ENCODE measurements at places on chromosomes 3 and 15.

DNA sequence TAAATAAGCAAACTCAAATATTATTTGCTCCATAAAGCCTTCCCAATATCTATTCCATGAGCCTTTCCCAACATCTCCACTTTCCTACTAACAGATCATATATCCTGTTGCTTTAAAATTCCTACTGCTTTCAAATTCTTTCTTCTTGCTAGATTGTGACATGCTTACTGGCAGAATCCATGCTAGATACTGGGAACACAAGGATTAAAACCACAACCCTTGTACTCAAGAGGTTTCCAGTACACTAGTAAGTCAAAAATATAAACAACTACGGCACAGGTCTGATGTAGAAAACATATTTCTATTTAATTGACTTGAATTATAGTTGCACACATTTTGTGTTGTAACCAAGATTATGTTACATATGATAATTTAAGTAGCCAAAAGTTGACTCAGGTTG, 275.0 kb downstream of the ZBTB20 start:
- no peak for DNase-seq

GRCh38 chr3:69082805-69083204, 1.9 kb upstream of the ARL6IP5 start:
- no peak for DNase-seq

DNA sequence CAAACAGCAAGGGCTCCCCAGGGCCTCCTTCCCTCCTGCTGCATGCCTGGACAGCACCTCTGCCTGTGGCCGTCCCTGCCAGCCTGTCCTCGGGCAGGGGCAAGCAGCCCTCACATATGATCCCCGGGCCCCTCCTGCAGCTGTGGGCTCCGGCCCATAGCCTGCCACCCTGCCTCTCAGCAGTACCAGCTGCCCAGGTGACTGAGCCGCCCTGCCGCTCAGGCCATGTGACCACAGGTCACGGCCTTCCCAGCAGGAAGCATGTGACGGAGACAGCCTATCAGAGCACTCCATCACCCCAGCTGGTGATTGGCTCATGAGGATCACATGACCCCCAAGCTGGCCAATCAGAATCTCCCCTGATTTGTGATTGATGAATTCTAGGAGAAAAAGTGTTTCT, 23.9 kb downstream of the ALDH1L1 start:
- no peak for DNase-seq

DNA sequence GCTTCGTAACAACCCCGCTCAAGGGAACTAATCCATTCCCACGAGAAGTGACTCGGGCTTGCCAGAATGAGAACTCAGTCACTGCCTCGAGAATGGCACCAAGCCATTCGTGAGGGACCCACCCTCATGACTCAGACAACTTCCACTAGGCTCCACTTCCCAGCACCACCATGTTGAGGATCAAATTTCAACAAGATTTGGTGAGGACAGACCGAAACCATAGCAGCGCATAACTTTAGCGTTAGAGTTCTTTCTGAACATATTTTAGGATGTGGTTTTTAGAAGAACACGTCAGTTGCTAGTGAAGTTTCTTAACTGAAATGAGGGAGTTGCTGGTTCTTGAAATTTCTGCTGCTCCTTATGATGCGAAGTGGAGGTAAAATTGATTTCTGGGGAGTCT, 13.5 kb downstream of the PTPRG start:
- no peak for DNase-seq

DNA sequence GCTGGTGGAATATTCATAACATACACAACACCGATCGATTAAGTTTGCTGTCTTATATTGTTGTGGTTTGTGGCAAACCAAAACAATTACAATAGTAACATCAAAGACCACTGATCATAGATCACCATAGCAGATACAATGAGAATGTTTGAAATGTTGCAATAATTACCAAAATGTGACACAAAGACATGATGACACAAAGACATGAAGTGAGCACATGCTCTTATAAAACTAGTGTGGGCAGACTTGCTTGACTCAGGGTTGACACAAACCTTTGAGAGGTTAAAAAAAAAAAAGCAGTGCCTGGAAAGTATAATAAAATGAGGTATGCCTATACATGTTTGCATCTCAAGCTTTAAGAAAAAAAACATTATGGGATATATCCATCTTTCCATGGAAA, 130.3 kb downstream of the NR1I2 start:
- no peak for DNase-seq

DNA sequence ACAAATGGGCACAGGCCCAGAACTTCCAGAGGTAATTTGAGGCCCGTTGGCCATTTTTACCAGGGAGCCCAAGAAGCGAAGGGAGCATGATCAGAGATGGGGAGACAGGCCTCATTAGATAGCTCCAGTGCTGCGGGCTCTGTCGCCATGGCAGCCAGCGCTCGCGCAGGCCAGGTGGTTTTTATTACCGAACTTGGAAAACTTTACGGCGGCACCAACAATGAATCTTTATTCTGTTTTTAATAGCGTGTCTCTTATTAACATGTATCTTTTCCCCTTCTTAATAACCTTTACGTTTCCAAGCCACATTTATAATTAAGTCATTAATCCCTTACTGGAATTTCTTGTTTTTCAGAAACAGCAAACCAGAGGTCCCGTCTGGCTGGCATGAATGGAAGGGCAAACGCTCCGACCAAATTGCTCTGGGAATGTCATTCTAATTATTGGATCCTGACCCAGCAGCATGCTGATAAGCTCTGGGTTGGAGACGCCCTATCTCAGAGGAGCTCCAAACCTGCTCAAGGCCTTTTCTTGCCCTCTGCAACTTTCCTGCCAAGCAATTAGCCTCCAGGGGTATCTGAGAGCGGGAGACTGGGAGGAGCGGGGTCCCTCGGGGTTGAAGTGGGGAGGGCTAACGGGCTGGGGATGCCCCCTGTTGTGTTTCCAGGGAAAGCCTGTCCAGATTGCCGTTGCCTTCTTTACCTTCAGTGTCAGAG, 256.4 kb downstream of the TLE3 start:
- DNase-seq: no peak
